ENCODE measurements at places on chromosomes 11 and 22.

DNA sequence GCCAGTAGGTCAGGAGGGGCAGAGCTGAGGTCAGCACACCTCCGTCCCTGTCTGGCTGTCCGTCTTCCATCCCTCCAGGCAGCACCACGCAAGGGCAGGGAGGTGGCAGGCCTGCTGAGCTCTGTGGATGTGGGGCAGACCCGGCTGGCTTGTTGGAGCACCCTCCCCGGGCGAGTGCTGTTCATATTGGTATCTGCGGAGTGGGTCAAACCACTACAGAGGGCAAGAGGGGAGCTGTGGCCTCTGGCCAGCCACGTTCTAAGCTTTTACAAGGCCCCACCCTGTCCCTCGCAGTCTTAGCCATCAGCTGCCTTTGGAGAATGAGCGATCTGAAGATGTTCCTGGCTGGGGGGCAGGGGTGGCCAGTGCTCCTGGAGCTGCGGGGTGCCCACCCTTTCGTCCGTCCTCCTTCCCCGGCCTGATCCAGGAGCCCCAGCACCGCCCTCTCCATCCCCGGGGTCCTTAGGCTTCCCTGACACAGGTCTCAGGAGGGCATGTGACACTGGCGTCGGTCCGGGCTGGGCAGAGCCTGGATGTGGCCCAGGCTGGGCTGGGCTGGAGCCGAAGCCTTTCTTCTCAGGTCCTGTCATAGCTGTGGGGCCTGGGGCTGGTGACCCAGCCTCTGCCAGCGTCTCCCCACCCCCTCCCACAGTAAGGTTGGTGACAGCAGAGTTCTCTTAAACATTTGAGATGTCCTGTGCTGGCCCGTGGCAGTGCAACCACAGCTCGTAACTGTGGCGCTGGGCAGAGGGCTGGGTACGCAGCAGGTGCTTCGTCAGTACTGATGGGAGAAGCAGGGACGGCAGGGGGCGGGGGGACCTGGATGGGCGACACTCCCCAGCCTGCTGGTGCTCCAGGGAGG, 31.7 kb upstream of the GRAMD4 start:
- no peak for DNase-seq

DNA sequence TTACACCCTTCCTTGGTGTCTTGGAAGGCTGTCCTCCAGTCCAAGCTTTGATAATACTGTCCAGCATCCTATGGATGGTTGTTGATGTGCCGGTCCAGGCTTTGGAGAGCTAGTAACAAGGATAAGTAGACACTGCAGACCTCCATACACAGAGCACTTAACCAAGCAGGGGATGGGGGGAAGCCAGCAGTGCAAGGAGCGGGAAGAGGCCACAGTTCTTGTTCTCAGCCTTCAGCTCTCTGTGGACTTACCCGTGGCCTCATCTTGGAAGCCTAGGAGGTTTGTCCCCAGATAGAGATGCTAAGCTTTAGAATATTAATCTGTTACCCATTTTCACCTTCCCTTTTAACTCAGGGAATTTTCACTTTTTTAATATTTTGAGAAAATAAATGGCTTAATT, 30.9 kb upstream of the ZC3H12C start:
- DNase-seq = no peak

- DNase-seq = no peak
These were observed 106.7 kb upstream of the ASPHD2 start for GRCh38 chr22:26322179-26322905.

DNA sequence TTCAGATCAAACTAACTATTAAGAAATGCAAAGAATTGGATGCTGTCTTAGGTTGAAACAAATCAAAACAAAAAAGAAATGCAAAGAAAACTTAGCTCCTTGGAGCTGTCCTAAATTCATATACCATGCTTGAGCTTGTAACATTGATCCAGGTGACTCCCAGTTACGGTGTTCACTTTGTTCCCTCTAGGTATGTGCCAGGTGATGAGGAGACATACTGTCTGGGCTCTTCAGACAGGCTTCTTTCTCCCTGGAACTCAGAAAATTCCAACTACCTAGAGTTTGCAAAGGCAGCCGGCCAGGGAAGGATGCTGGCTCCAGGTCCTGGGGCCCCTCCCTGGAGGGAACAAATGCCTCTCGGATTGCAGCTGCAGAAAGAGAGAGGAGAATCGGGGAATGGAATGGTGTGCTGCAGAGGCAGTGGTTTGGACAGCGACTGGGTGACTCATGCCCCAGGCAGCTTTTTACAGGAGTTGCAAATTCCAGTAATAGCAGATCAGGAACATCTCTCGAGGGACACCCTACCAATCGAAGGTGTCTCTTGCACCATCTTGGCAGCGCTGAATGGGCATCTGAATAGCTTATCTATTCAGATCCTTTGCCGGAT, 12.3 kb upstream of the ASPHD2 start:
- no peak for DNase-seq

GRCh38 chr22:46137218-46137766, 13.0 kb upstream of the PPARA start:
- no peak for DNase-seq

GRCh38 chr11:6356503-6357055, 33.7 kb upstream of the SMPD1 start:
- no peak for DNase-seq

GRCh38 chr22:45547731-45548130, 45.0 kb downstream of the FBLN1 start:
- DNase-seq = no peak

- no peak for DNase-seq
These were observed 60.7 kb downstream of the LRRC32 start for GRCh38 chr11:76609736-76610370.

GRCh38 chr11:47442514-47442913, 6.4 kb downstream of the RAPSN start:
- DNase-seq = no peak

DNA sequence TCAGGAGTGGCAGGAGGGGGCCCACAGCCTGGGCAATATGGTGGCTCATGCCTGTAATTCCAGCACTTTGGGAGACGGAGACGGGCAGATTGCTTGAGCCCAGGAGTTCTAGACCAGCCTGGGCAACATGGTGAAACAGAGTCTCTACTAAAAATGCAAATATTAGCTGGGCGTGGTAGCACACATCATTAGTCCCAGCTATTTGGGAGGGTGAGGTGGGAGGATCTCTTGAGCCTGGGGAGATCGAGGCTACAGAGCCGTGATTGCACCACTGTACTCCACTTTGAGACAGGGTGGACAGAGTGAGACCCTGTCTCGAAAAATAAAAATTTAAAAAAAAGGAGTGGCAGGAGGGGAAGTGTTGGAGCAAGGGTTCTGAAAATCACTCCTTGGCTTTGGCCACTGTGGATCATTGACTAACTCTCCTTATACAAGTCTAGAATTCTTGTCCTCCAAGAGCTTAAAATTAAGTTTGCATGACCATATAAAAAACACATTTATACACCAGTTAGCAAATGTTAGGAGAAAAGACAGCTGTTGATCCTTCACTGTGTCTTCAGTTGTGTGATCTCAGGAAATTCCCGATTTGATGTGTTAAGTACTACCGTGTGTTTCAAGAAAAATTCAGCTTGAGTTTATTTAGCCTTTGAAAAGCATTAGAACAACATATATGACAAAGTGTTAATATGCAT, 2.3 kb upstream of the WEE1 start:
- no peak for DNase-seq

DNA sequence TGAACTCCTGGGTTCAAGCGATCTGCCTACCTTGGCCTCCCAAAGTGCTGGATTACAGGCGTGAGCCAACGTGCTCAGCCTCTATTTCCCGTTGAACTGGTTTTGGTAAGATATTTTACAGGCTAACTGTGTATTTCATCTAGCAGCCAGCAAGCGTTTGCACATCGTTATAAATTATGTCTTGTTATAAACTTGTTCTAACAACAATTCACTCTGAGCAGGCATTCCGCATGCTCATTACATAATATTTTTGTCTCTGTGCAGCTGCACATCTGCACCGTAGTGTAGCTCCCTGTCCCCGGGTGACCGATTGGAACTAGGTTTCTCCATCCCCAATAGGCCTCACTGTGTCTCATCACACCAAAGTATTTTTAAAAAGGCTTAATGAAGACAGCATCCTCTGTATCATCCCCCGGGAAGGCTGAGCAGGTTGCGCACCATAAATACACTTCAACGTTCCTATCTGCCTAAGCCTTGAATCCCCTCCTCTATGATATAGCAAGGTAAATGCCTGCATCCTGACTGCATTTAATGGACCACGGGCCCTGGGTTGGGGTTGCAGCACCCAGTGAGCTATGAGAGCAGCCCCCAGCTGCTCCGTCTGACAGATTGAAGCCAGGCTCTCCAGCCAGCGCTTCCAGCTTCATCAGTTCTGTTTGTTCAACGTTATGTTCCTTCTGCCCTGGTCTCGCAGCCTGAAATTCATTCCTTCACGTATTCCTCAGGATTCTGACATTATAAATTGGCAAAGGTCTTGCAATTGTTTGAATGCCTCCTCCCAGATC, 47.7 kb downstream of the TST start:
- DNase-seq = no peak

DNA sequence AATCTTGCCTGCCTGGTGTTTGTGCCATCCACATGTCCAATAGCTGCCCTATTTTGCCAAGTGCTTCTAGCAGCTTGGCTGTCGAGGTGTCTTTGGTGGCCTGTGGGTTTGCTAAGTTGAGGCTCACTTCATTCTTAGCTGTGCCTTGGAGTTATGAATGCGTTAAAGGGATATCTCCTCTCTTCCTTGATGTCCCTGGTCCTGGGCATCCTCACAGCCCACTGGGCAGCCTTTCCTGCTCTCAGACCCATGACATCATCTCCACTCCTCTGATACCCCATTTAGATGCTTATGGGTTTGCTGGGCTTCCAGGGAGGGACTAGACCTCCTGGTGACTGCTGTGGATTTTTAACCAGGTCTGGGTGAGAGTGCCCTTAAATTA, 1.3 kb downstream of the LDLRAD3 start:
- no peak for DNase-seq

DNA sequence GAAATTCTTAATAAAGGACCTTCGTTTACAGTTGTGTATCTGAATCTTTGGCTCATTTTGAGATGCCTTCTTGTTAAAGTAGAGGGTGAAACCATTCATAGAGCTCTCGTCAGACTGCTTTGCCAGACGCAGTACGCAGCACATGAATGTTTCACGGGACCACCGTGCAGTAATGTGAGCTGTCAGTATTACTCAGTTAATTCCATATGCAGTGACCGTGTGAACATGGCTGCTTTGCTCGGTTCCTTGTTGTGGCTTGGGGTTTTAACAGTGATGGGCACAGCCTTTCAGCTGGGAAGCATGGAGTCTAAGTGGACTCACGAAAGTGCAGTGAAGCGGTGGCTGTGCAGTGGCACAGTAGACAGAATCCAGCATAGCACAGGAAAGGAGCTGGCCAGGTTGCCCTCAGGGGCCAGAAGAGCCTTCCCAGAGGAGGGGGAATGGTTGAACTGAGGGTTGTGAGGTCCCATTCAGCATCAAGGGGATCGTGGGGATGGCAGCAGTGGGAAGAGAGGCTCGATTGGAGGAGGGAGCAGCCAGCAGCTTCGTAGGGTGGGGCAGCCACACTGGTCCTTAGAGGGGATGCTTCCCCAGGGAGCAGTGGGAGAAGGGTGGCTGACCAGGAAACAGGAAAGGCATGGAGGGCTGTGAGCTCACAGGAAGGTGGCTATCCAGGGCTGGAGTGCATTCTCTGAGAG, 31.4 kb downstream of the PPFIA1 start:
- DNase-seq = no peak

DNA sequence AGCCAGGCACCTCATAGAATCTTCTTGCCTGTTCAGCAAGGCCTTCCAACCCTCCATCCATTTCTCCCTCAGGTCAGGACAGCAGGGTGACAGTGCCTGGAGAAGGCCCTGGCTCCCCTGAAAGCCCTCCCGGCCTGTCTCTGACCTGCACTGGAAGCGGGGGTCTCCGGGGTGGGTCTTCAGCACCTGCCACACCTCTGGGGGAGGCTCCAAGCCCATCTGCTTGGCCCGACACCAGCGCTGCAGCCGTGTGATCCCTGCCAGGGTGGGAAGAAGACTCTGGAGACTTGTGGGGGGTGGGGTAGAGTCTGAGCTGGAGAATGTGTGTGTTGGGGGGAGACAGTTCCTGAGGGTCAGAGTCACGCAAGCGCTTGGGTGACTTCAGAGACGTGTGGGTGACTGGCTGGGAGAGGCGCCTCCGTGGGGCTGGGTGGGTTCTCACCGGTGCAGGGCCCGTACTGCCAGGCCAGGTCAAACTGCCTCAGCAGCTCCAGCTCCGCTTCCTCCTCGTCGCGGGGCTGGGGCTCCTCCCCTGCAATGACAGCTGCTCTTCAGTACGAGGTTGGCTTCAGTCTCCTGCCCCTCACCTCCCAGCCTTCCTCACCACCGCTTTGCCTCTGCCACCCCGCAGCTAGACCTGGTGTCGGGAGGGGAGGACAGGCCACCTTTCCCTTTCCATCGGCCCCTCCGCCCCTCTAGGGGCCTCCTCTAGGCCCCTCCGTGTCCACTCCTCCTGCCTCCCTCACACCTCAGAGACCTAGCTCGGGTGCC, 615 bp downstream of the POLD4 start:
- no peak for DNase-seq

DNA sequence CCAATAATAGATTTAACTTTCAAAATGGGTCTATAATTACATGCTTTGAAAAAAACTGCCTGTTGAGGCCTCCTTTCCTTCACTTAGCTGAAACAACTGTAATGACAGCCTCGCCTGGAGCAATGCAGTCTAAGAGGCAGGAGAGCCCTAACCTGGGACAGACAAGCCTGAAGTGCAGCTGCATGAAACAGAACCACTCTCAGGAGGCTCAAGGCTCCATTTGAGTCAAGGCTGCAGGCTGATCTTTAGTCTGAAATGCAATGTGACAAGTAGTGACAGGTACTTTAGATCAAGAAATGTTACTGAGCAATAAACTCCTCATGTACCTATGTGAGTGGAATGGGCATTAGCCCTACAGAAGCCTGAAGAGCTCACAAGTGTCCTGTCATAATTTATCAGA, 414.0 kb upstream of the LUZP2 start:
- no peak for DNase-seq

DNA sequence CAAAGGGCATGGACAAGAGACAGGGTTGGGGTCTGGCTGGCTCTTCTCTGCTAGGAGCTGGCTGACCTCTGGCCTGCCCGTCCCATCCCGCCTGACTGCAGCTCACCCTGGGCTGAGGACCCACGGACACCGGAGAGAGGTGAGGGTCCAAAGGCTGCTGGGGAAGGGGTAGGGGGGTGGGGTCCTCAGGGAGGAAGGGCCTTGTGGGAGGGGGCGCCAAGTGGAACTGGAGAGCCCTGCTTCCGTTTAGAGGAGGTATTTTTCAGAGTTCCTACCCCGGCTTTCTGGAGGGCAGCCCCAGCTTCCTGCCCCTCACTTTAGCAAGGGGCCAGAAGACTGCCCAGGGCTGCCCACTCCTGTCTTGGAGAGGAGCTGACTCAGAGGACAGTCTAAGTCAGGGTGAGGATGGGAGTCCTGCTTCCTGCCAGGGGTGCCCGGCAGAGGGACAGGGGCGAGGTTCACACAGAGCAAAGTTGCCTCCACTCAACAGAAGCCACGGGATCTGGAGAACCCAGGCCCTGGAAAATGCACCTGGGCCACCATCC, 7.1 kb downstream of the LARGE2 start:
- no peak for DNase-seq
